ENCODE measurements at places on chromosomes 5 and 9.

DNA sequence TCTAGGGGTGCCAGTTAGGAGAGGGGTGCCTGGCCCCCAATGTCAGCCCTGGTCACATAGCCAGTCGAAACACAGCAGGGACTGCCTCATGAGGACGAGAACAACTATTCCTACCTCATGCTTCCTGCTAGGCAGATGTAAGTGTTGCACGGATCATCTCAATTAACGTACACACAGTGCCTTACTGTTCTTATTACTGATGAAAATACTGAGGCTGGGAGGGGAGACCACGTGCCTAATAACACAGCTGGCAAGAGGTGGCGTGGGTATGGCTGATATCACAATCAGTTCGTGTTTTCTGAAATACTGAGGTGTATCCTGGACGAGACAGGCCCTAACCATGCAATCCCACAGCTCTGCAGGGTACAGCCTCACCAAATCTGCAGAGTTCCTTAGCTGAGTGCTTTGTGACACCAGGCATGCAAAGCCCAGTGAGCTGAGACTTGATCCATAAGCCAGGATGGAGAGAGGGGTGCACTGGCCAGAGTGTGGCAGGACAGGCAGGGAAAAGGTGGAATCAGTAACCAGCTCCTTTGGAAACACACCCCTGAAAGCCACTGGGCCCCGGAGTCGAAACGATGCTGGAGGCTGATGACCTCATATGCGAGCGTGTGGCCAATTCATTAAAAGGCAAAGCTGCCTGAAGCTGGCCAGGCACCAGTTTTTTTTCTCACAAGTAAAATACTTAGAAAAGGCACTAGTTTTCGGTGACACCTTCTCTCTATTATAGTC, 63.9 kb downstream of the PRRT1B start:
- peak; percentile 18 for DNase-seq

DNA sequence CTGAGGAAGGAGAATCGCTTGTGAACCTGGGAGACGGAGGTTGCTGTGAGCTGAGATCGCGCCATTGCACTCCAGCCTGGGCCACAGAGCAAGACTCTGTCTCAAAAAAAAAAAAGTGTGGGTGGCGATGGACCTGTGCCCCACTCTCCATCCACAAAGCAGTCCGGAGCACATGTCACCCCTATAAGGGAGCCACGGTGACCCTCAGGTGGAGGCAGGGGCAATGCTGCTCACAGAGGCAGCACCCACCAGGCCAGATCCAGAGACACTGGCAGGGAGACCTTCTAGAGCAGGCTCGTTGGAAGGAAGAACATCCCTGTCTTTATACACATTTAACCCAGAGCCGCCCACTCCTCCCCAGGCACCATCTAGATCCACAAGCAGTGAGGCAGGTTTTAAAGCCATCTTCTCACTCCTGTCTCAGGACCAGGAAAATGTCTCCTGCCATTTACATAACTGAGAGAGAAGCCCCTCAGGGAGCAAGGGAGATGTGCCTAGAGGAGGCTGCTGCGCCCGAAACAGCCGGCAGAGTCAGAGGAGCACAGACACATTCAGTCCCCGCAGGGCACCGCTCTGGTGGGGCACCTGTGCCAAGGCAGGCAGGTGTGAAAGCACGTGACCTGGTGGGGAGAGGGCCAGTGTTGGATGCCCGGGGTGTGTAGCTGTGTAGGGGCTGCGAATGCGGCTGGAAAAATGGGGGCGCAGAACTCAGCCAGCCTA, 31.6 kb upstream of the ADAMTS2 start:
- DNase-seq: no peak

- no peak for DNase-seq
Measured at GRCh38 chr9:114725930-114726329, 43.9 kb upstream of the TEX48 start.

- no peak for DNase-seq
Measured at GRCh38 chr5:108749128-108749861, 1.6 kb downstream of the FER start.

- no peak for DNase-seq
Measured at GRCh38 chr9:136204838-136205706, at the start of gene LHX3. Gene LHX3 (minus strand): TSS chr9:136205128. CDS start chr9:136205012, 116 bp downstream.

- DNase-seq: no peak
Measured at GRCh38 chr9:26308328-26308727, 584.3 kb downstream of the CAAP1 start.

GRCh38 chr9:137025517-137025966, 2.5 kb downstream of the ABCA2 start:
- DNase-seq: no peak

GRCh38 chr5:136590581-136590980, 225.2 kb upstream of the TRPC7 start:
- no peak for DNase-seq

GRCh38 chr9:36401164-36401740, 1.2 kb upstream of the RNF38 start:
- peak; percentile 44 for DNase-seq

GRCh38 chr9:134412298-134412711, 86.0 kb downstream of the RXRA start:
- no peak for DNase-seq

DNA sequence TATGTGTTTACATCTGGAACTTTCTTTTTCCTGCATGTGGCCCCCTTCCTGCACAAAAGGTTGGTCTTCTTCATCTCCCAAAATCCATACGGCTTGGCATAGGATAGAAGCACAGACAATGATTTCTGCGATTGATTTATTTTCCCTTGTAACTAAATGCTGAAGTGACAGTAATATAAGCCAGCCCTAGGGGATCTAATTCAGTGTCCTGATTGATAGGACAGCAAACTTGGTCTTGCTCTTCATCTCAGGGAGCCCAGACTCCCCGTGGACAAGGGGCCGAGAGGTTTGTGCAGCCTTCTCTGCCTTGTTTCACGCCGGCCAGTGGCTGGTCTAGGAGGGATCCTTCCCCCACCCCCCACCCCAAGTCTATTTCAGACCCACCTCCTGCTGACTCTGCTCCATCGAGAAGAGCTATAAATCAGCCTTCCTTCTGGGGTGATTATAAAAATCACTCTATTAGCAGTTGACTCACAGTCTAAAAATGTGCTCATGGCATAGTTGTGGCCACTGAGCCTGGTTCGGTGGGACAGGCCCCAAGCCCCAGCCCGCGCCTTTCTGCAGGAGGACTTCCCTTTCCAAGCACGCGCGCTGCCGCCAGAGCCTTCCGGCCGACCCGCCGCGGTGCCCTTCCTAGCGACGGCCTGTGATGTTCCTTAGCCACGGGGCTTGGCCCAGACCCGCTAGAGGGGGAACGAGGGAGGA, 89.8 kb upstream of the COL5A1 start:
- DNase-seq: no peak

DNA sequence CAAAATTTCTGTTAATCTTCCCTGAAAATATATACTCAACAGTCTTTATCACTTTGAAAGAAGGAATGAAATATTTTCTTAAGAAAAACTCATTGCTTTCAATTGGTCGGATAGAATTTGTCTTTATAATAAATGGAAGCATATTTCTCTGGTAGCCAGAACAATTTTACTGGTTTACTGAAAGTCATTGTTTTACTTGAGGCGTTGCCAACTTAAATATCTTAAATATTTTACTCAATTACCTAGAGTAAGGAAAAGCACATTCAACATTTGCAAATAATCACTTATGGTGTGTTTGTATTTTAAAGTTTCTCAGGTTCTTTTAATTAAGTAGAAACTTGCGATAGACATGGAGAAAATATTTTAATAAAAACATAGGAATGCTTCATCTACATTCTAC, 1181.7 kb downstream of the EFNA5 start:
- no peak for DNase-seq

DNA sequence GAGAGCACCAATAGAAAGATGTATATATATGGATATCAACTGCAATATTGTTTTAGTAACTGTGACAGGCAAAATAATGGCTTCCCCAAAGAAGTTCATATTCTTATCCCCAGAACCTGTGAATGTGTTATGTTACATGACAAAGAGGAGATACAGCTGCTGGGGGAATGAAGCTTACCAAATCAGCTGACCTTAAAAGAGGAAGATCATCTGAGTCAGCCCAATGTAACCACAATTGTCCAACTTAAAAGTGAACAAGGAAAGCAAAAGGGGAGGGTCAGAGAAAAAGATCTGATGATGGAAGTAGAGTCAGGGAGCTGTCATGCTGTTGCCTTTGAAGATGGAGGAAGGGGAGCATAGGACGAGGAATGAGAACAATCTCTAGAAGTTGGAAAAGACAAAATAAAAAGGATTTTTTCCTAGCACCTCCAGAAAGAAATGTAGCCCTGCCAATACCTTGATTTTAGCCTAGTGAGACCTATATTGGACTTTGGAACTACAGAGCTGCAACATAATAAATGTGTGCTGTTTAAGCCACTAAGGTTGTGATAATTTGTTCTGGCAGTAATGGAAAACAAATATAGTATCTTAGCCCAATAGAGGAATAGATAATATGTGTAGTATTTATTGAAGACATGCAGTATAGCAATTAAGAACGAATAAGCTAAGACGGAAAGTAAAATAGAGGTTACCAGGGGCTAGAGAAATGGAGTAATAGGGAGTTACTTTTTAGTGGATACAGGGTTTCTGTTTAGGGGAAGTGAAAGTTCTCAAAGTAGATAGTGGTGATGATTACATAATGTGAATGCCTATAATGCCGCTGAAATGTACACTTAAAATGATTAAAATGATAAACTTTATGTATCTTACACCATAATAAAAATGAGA, 115.9 kb downstream of the PIK3R1 start:
- DNase-seq: no peak

GRCh38 chr5:154524859-154525258, 46.8 kb upstream of the HAND1 start:
- no peak for DNase-seq

- no peak for DNase-seq
Measured at GRCh38 chr5:54440456-54440893, 15.0 kb upstream of the HSPB3 start.

DNA sequence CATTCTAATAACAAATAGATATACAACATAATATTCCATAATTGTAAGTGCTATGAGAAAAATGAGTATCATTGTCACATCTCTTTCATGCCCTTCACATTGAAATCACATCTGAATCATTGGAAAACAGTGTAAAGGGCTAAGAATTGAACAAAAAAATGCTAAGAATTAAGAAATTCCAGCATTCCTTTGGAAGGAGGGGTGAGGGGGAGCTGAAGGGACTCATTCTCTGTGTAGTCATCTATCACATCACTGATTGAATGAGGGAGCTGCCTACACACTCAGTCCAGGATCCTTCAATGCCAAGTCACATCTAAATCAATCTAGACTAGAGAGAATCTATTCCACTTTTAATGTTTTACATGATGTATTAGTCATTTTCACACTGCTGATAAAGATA, 286.6 kb downstream of the DTWD2 start:
- no peak for DNase-seq

- DNase-seq: no peak
Measured at GRCh38 chr5:127666043-127666716, 17.3 kb downstream of the CTXN3 start.

GRCh38 chr5:157914151-157914788, 55.3 kb upstream of the CLINT1 start:
- DNase-seq: no peak

- no peak for DNase-seq
Measured at GRCh38 chr5:133730346-133730745, 118.0 kb upstream of the FSTL4 start.

- DNase-seq: no peak
Measured at GRCh38 chr5:5318426-5319190, 103.9 kb upstream of the ICE1 start.

DNA sequence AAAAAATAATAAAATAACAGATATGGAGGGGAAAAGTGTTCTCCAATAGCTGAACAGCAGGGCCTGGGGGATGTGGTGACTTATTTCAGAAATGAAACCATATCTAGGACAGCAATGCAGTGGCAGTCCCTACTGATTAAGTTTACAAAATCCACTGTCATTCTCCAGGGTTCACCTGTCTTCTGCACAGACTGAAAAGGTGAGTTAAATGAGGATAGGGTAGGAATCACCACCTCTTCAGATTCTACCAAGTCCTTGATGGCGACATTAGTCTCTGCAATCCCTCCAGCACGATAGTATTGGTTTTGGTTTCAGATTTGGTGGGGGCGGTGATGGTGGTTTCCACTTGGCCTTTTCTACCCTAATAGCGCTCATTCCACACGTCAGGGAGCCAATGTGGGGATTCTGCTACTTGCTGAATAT, 32.3 kb upstream of the NPM1 start:
- DNase-seq: no peak

DNA sequence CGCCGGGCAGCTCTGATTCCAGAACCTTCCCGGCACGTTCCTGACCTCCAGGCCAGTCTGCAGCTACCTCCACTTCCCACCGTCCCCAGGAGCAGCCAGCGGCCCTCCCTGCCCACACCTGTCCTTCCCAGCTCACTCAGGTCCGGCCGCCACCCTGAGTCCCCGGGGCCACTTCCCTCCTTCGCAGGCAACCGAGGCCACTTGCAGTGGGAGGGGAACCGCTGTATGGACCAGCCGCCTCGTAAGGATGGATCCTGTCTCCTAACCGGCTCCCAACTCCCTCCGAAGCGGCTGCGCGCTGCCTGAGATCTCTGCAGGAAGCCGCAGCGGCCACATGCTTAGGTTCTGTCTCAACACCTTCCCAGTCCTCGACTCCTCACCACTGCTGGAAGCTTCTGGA, 7.5 kb downstream of the TMEM250 start:
- DNase-seq: no peak

- no peak for DNase-seq
Measured at GRCh38 chr5:71865665-71866320, 146.7 kb downstream of the CARTPT start.

- DNase-seq: no peak
Measured at GRCh38 chr5:137501226-137501625, 2.1 kb upstream of the SPOCK1 start.

Measured in NT2/D1 (cell line).